Vagina (tissue), 2 donors: ENCODE measurements at places on chromosomes 13 and 19. TPM values are rescaled to one million over a fixed set of nuclear protein-coding genes. Genes with fewer than 3 reads are reported as not detected.

KLK2 gene
- not detected for total RNA-seq

OR4F17 gene
- not detected for total RNA-seq

C1QTNF9B gene
- not detected for total RNA-seq

GNG8 gene
- not detected for total RNA-seq

CASP14 gene
- total RNA-seq, result 34.6 TPM

GAPDHS gene
- total RNA-seq, result not detected

NKPD1 gene
- 14.0 TPM for total RNA-seq

YJEFN3 gene
- 2.5 TPM for total RNA-seq

PEAK3 gene
- total RNA-seq, result 2.0 TPM
